ENCODE measurements at places on chromosomes 5 and 9.
A peak's percentile ranks its signal among the peaks of the same experiment; 100 is the strongest.

DNA sequence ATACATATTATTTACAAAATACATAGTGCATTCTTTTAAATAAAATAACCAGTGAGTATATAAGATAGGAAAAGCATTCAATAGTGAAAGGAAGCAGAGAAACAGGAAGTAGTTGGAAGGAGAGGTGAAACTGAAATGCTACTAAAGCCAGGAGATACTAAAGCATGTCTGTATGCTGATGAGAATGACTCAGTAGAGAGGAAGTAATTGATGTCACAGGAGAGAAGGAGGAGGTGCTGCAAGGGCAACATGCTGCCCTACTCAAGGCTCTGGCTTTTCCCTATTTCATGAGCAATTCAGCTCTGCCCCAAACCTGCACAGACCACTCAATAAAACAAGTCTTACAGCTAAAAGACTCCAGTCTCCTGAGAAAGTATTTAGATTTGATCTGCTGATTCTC lies 108.5 kb upstream of the TXNDC8 start:
- no peak for DNase-seq

DNA sequence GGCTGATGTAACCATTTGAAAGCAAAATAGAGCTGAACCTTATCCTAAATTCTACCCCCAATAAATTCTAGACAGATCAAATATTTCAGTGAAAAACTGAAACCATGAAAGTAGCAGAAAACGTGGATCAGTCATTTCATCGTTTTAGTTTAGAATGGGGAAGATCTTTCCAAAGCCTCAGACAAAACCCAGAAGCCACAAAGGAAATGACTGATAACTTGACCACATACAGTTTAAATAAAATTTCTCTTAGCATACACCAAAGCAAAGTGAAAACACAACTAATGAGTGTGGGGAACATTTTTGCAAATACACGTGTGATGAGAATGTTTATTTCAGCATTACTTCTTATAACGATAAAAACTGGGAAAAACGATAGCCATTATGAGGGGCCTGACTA lies 284.8 kb downstream of the ADGRV1 start:
- DNase-seq: no peak

GRCh38 chr9:88996921-88997235 lies 5.6 kb downstream of the S1PR3 start:
- no peak for DNase-seq

DNA sequence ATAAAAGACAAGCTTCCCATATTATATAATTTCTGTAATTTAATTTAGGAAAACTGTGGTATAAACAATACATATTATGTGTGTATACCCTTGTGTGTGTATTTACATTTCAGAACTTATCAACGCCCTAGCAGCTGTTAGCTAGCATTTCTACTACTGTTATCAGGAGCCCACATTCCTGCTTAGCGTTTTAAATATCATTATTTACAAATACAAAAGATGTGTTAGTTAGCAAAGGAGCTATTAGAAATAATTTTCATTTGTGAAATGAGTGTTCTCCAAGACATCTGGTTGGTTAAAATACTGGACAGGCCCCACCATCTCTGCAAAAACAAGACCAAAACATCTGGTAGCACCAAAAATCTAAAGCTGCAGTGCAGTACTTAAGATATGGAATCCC lies 48.0 kb downstream of the EPB41L4A start:
- DNase-seq: no peak

DNA sequence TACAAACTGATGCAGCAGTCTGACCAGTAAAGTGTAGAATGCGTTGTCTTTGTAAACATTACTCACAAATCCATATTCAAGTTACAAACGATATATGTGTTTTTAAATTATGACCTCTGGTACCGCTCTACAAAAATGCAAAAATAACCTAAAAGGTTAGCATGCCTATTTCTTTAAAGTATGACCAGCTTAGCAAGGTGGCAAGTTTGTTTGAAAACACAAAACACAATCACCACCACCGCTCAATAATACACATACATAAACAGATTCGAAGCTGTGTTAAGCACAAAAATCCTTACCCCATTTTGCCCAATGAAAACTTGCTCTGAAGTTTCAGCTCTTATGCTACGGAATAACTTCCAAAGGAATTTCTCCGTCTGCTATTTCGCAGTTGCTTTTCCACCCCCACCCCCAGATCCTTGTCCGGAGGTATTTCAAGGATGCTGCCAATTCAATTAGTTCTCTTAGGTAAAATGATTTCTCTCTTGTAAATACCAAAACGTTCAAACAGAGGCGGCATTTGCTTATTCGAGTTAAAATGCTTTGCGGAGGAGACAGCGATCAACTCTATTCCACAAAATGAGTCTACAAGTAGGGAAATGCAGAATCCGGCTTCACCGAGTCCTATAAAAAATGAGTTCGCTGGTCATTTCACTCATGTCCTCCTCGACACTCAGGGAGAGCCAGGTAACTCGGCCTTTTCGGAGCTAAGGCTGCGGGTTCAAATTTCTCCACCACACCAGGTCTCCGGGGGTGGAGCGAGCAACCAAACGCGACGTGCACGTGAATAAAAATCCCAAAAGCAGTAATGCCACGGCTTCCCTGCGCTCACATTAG lies 1.2 kb downstream of the HOMER1 start:
- DNase-seq: no peak

- no peak for DNase-seq
These were observed 66.0 kb upstream of the CKMT2 start for GRCh38 chr5:81167078-81167477.

DNA sequence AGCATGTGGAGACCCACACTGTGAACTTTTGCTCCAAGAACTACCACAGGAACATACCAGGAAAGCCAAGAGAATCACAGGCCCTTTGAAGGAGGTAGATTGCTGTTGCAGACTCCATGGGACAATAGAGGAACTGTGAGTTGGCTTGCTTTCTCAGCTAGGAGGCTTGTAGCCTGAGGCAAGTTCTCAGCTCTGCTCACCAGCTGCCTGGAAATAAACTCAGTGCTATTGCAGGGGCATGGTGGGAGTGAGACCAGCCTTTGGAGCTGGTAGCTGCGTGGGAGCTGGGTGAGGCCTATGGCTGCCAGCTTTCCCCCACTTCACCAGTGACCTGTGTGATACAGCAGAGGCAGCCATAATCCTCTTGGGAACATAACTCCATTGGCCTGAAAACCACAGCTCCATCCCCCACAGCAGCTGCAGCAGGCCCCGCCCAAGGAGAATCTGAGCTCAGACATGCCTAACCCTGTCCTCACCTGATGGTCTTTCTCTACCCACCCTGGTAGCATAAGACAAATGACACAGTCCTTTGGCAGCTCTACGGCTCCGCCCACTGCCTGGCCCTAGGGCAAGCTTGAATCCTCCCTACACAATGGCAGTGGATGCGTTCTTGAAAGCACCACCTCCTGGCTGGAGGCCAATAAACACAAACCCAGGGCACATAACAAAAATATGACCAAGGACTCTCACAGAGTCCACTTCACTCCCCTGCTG lies 389.5 kb downstream of the KIF4B start:
- DNase-seq: no peak

DNA sequence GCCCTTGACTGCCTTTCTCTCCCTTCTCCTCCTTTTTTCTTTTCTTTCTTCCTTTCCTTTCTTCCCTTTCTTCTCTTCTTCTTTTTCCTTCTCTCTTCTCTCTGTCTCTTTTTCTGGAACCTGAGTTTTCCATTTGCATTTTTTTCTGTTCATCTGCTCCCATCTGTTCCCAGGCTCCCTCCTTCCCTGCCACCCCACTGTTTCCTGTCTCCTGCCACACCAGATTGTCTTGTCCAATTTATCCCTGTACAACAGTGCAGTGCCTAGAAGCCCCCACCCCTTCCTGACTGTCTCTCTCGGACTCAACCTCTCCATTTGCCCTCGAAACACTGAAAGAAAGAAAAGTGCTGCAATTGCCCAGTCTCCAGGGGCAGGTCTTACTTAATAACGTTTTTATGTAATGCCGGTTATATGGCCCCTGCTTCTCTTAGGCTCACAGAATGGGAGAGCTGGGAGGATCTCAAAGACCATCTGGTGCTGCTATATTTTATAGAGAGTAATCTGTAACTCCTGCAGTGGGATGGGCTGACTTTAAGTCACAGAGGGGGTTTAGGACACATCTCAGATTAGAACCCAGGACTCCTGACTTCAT lies 101.4 kb downstream of the RALGPS1 start:
- DNase-seq: no peak

- DNase-seq: no peak
These were observed 12.3 kb downstream of the RXRA start for GRCh38 chr9:134338394-134339182.

GRCh38 chr9:12464400-12464799 lies 228.8 kb upstream of the TYRP1 start:
- no peak for DNase-seq

GRCh38 chr9:7273575-7273974 lies 515.8 kb downstream of the KDM4C start:
- DNase-seq: no peak

GRCh38 chr5:149641000-149641576 lies 59.8 kb downstream of the ARHGEF37 start:
- no peak for DNase-seq

- DNase-seq: no peak
These were observed 22.9 kb upstream of the CMYA5 start for GRCh38 chr5:79666758-79667157.

DNA sequence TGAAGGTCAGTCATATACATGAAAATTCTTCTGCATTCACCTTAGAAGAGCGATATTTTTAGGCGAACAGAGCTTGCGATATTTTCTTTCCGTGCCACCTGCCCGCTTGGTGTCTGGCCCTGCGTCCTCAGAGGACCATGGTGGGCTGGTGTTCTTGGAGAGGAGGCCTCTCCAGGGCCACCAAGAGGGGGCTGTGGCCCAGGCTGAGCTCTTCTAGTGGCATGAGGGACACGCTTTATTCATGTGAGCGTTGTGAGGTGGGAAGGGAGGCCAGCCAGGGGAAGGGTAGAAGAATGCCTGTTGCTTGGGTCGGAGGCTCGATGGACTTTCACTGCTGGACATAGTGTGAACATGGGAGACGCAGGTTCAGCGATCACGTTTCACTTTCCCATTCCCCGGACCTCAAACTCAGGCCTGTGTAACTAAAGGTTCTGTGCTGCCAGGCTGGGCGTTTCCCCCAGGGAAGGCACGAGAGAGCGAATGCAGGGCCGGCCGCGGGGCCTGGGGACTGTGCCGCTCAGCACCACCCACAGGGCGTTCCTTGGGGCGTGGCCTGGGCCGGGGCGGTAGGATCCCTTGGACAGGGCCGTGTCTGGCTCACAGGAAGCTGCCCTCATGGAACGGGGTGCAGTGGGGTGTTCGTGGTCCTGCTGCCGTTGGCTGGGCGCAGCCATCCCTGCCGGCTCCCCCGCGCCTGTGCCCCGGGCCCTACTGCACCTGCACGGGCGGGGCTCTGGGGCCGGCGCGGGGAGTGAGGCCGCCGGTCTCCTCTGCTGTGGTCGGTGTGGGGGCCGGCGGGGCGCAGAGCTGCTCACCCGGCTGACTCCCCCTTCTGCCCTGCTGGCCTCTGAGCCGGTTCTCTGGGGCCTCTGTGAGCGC lies 40.7 kb upstream of the CLPTM1L start:
- DNase-seq: peak; percentile 69

DNA sequence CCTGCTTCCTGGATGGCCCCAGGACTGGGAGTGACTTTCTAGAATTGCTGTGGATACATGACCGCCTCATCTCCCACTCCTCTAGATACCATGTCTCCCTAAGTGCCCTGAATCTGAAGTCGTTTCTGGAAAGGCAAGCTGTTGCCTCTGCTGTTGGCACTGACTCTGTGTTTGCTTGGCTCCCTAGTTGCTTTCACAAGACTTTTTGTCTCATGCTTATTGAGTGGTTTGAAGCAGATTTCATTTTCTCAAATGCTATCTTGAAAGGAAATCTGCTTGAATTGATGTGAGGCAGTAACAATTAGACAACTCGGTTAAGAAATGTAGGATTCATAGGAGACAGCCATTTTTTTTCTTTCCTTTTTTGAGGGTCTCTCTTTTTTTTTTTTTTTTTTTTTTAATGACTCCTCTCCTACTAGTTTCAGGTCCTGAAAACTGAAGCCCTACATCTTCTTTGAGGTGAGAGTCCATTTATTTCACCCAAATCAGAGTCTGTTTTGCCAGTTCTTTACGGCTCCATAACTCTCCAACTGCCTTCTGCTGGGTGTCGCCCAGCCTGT lies 65.9 kb downstream of the PRDM6 start:
- no peak for DNase-seq

- DNase-seq: no peak
These were observed 7.2 kb upstream of the MCC start for GRCh38 chr5:113495422-113495841.

GRCh38 chr5:143146161-143146560 lies 257.3 kb downstream of the NR3C1 start:
- no peak for DNase-seq

GRCh38 chr9:114122136-114123027 lies 23.3 kb upstream of the KIF12 start:
- DNase-seq: no peak

Measured in effector CD4-positive, alpha-beta T cell (primary cell).